ENCODE measurements at places on chromosomes 6 and 20.

DNA sequence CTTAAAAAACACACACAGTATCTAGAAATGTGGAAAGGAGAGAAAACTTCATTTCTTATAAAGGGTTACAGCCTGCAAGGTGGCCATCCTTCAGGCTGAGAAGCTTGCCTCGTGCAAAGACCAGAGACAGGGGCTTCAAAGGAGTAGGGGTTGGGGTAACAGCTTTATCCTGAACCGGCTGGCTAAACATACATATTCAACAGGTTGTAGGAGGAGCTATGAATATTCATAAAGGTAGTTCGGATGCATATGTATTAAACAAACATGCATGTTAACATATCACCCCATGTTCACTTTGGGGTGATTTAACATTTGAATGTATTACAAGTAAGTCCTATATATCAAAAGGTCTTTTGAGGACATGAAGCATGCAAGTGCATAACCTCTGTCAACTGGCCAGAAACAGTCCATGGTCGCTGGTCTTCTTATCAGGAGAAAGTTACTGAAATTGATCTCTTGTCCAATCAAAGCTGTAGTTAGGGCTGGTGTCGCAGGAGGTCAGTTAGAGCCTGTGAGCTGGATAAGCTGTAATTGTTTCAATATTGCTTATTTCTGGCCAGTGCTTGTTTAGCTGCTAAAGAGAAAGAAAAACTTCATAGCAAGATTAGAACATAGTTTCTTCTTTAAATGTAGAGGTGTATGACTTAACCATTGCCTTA is 2.3 kb upstream of the STMND1 start:
- DNase-seq: no peak

- no peak for DNase-seq
Measured at GRCh38 chr20:17721802-17722486, 22.2 kb downstream of the BANF2 start.

- DNase-seq: no peak
Measured at GRCh38 chr6:46914279-46914810, 7.4 kb downstream of the ADGRF5 start.

DNA sequence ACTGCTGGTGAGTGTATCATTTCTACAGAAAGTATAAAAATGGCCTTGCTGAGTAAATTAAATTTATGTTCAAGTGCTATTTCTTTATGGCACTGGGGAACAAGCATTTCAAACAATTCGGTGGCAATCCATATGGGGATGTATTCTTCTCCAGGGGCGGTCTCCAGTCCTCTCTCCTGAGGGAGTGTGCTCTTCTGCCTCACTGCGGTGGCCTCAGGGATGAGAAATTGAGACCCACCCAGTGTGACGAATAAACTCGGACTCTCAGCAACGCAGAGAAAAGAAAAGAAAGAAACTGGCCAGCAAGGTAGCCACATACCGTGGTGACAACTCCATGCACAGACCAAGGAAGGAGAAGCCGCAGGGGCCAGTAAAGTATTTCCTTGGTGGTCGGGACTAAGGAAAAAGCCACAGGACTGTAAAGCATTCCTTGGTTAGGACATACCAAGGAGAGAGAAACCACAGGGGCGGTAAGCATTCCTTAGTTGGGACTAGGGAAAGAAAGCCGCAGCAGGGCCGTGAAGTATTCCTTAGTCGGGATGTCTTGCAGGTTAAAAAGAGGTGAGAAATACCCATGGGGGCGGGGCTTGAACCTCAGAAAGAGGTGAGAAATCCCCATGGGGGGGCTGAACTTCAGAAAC is 13.6 kb upstream of the GOPC start:
- DNase-seq: no peak

DNA sequence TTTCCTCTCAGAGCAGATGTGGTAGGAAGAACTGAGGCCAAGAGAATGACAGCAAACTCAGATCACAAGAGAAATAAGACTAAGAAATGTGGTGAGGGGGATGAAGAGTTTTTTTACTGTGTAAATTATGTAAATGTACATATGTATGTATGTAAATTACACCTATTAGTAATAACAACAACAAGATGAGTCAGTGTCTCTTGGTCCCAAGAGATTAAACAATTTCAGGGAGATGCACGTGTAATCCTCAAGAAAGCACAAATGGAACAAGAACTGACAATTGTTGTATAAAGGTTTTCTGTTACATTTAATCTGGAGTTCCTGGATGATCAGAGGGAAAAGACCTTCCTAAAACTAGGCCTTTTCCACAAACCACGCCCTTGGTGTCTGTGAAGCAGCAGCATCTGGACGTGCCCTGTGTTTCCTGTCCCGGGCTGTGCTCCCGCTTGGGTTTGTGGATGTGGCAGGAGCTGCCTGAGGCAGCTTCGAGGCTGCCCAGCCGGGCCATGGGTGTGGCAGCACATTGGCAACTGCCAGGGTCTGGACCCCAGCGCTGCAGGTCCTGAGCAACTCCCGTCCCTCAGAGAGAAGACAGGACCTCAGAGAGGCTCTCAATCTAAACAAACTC is 994 bp downstream of the CLDN20 start:
- no peak for DNase-seq

DNA sequence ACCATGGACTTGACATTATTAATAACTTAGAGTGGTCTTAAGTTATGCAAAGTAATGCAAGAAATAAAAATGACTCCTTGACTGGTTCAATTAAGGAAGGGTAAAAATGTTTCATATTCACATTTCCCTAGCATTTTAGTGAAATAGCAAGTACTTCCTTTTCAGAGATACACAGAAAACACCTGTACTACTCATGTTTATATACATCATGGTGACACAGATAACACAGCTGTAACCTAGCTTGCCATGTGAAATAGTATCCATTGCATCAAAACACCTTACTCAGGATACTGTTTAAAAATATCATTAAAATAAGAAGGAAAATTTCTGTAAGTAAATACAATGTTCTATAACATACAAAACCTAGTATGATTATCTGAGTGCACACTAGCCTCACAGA is 102.4 kb downstream of the AHI1 start:
- no peak for DNase-seq

GRCh38 chr6:55469951-55470366 is 109.0 kb downstream of the HMGCLL1 start:
- no peak for DNase-seq

GRCh38 chr6:16043171-16044135 is 85.4 kb upstream of the MYLIP start:
- DNase-seq: no peak

DNA sequence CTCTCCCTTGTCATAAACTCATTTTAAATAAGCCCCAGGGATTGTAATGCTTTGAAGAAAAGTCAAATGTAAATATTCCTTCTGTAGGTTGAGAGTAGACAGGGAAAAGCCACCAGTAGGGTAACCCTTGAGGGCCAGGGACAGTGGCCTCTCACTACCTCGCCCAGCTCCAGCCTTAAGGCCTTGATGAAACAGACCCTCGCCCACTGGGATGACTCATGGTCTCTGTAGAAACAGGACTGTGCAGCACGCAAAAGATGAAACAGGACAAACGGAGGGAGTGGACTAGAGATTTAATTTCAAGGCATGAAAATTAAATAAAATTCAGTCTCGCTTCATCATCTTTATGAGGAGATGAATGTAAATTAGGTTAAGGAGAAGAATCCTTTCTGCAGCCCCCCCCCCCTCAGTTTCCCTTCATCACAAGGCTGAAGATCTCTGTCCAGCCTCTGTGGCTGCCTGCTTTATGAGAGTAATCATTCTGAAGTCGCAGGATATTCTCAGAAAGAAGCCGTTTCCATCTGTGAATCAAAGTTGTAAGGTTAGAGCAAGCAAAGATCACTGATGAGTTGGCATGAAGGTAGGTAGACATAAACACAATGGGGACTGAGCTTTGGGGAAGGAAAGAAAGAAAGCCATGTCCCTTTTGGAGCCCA is 60.4 kb downstream of the TMEM200A start:
- no peak for DNase-seq

GRCh38 chr20:48069596-48069995 is 284.3 kb upstream of the SULF2 start:
- DNase-seq: no peak

- DNase-seq: no peak
Measured at GRCh38 chr6:71994705-71995271, 108.4 kb downstream of the RIMS1 start.

DNA sequence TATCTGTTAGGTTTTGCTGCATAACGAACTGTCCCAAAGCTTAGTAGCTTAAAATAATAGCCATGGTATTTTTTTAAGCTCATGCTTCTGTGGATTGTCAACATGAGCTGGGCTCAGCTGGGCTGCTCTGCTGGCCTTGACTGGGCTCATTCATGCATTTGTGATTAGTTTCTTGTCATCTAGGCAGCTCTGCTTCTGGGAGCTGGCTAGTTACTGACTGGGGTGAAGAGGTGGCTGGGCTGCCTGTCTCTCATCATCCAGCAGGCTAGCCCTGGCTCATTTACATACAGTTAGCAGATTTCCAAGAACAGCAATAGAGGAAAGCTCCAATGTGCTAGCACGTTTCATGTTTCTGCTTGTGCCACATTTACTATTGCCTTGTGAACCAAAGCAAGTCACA is 165.1 kb upstream of the PCSK2 start:
- DNase-seq: no peak

DNA sequence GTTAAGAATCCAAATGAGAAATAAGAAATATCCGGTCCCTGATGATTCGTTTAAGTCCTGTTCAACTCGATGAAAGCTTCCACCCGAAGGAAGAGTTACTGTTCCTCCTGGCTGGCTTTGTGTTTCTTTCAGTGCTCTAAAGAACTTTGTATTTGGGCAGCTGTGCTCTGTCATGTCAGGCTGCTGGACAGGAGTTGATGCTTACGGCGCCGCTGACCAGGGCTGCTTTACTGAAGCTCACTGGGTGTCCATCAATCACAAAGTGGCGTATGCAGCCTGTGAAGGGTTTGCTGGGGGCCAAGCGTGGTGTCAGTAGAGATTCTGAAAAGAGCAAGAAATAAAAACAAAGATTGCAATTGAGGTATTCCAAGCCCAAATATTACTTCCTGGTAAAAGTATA is 21.9 kb downstream of the FAM229B start:
- DNase-seq: no peak

- no peak for DNase-seq
Measured at GRCh38 chr6:129393654-129394053, 316.3 kb downstream of the ARHGAP18 start.

DNA sequence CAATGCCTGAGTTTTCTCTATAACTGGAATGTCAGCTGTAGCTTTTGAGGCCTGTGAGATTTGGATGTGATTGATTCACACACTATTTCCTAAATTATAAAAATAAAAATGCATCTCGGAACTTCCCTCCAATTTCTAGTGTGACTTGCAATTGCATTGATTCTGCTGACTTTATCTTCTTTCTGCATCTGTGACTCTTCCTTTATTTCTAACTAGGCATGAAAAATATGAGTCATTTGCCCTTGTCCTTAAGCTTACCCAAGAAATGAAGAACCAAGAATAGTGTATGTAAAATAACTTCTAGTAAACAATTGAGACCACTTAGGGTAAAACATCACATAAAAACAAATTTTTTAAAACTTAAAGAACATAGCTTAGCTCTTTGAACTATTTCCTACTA is 12.9 kb downstream of the OR2J2 start:
- DNase-seq: no peak

- DNase-seq: no peak
Measured at GRCh38 chr20:15406072-15406471, 1068.7 kb upstream of the FLRT3 start.

GRCh38 chr20:18436847-18437246 is 30.0 kb downstream of the DZANK1 start:
- no peak for DNase-seq

DNA sequence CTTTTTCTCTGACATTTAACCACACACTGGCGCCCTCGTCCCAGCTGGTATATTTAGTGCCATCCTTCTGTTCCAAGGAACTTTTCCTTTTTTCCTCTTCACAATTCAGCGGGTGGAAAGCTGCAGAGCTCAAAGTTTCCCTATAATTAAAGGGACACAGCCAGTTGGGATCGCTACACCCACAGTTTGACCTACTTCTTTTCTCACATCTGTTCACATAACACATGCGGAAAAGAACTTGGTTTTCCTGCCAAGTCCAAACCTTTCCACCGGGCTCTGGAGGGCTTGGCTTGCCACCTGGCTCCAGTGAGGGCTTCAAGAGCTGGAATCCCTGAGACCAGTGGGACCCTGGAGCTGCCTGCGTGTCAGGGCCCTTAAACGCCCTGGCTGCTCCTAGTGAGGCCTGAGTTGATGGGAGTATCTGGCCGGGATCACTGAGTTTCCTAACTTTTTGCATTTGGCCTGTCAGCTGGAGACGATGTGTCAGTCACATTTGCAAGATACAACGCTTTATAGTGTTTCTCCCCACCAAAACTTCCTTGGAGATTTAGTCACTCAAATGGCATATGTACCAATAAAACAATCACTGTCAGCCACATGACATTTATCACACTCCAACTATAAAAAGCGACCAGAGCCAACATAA is 176.0 kb downstream of the SASH1 start:
- no peak for DNase-seq

DNA sequence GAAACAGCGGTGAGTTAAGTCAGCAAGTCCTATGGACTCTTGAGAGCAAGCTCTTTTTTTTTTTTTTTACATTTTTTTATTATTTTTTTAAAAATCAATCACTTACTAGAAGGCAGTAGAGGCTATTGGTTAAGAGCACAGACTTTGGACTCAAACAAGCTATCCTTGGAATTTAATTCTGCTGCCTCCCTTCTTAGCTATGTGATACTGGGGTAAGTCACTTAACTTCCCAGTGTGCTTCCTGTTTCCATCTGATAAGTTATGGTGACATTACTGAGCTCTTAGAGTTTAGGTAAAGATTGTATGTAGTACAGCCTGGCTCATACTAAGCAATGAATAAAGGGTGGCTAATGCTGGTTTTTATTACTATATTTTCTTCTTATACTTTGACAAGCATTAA is 770.5 kb upstream of the FLRT3 start:
- DNase-seq: no peak

GRCh38 chr6:42211726-42212125 is 5.9 kb downstream of the MRPS10 start:
- no peak for DNase-seq

GRCh38 chr6:62891065-62891647 is 320.1 kb upstream of the FKBP1C start:
- DNase-seq: no peak

DNA sequence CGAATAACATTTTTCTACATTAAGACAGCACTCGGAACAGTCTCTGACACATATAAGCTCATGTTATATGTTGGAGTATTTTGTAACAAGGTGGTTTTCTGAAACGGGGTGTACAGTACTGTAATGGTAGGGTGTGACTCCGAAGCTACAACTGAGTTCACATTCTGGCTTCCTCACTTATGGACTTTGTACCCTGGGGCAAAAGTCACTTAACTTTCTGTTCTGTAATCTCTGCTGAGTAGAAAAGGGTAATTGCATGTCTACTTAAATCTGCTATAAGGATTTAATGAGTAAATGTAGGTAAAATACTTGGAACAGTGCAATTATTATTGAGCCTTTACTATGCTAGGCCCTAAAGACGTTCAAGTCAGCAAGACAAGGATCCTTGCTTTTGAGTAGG is 4.7 kb upstream of the LTV1 start:
- DNase-seq: no peak
